ENCODE measurements at places on chromosomes 16 and 17.

GRCh38 chr17:14094676-14095601 lies 25.6 kb downstream of the COX10 start:
- DNase-seq: no peak

GRCh38 chr17:38824899-38825761 lies at the start of gene CWC25:
Gene CWC25, minus strand, starts transcription at chr17:38825321. Its CDS starts 138 bp downstream, at chr17:38825183.
- DNase-seq: peak; percentile 84

DNA sequence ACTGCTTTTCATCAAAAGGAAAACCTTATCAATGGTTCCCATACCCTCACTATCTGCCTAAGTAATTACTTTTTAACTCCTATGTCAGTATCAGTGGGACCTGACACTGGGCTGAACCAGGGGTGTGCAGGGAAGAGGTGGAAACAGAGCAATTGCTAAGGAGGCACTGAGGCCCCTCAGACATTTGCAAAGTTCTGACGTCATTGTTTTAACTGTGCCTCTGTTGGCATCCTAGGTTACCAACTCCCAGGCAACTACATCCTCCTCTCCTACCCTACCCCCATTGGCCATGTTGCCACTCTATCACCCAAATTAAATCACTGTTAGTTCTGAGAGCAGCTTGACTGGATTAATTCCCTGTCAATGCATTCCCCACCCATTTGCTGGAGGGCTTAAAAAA lies 8.0 kb upstream of the WWOX start:
- DNase-seq: no peak

DNA sequence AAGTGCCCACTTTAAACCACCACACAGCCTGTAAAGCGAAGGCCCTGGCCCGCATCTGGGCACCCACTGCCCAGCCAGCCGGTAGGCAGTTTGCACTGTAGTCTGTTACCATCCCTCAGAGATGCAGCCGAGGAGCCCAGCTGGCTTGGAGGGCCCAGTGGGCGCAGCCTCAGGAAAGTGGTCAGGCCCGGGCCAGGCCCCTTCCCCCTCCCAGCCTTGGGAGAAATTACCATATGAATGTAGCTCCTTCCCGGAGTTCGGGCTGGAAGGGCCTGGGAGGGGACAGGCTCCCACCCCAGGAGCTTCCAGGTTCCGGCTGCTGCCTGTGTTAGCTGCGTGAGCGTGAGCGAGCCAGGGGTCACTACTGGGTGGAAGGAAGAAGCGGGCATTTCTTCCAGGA lies 325.4 kb downstream of the SEC14L1 start:
- DNase-seq: no peak

DNA sequence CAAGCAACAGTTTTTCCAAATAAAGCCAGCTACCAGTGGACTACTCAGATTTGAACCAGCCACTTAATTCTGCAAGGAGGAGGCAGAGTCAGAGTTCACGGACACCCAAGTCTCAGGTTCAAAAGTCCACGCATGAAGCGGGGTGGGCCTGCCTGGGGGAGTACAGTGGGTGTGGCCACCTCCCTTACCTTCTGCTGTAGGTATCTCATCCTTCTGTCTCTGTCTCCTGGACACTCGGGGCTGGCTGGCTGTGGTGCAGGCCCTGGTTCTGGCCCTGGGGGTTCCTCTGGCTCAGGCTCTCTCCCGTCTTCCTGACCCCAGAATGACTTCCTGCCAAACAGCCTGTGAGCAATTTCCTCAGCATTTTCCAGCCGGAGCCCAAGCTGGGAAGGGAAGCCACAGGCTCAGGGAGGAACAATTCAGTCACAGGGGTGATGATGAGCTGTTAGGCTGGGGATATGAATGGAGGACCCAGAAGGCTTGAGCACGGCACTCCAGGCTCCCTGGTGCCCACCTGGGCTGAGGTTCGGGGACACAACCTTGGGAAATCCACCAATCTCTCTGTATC lies 101.9 kb downstream of the LITAF start:
- no peak for DNase-seq

GRCh38 chr16:67654403-67654911 lies 5.6 kb downstream of the ACD start:
- DNase-seq: no peak

- no peak for DNase-seq
These were observed 2.4 kb downstream of the CCL18 start for GRCh38 chr17:36066365-36066985.
